Heart left ventricle (tissue), 16 donors: ENCODE measurements at places on chromosomes 5 and 9.
A peak's percentile ranks its signal among the peaks of the same experiment; 100 is the strongest.

- H3K4me3 ChIP-seq = no peak overlapping the region
- no peaks in the 10 kb centered on the region for H3K27me3 ChIP-seq
- peaks cover under 1% of the 10 kb centered on the region for H3K4me1 ChIP-seq
- H3K27ac ChIP-seq = no peak overlapping the region
- H3K36me3 ChIP-seq = no peaks in the 10 kb centered on the region
Observed at GRCh38 chr5:34775886-34776285, 63.1 kb upstream of the TTC23L start.

GRCh38 chr9:128593039-128593438, 40.7 kb downstream of the SPTAN1 start:
- no peak for DNase-seq
- no peaks in the 10 kb centered on the region for H3K4me1 ChIP-seq
- H3K27ac ChIP-seq = no peak overlapping the region

DNA sequence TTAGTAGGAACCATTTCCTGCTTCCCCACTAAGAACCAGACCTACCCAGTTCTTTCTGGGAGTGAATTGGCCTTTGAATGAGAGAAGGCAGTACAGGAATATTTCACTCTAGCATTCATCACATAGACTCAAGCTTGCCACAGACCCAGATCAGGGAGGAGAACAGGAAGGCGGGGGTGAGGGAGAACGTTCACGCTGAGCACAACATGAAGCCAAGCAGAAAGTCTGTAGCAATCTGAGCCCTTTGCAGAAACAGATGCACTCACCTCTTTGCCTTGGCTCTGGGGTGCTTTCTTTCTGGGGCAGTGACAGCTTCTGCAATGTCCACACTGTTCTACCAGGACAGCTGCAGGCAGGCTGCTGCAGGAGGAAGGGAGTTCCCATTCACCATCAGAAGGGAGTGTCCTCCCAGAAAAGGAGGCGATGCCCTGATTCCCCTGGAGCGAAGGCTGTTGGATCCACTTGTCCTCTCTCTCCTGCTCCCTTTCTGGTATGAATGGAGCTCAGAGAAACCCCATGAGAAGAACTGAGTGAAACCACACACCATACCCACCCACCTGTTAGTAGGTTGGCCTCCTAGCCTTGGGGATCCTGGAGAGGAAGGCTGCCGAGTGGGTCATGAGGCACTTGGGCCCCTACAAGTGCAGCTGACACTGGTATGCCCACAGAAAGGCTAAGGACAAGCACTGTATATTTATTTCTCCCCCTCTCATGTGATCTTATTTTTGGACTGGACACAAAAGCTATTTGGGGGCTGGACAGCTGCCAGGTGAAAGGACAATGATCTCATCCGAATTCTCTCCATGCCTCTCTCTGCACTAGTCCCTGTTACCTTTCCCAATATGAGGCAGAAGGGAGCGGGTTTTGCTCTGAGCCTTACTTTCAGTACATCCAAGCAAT, 11.7 kb upstream of the FGF1 start:
- no peaks in the 10 kb centered on the region for H3K36me3 ChIP-seq
- H3K27me3 ChIP-seq = no peaks in the 10 kb centered on the region
- DNase-seq = peak; percentile 81
- peaks cover 59% of the 10 kb centered on the region for H3K4me1 ChIP-seq
- H3K27ac ChIP-seq = peak overlapping the region; percentile 88
- H3K4me3 ChIP-seq = peak overlapping the region; percentile 24

GRCh38 chr5:54742417-54742891, 224.9 kb downstream of the SNX18 start:
- no peak overlapping the region for H3K4me3 ChIP-seq
- H3K36me3 ChIP-seq = no peaks in the 10 kb centered on the region
- H3K4me1 ChIP-seq = peaks cover 33% of the 10 kb centered on the region
- DNase-seq = peak; percentile 29
- no peak overlapping the region for H3K27ac ChIP-seq

DNA sequence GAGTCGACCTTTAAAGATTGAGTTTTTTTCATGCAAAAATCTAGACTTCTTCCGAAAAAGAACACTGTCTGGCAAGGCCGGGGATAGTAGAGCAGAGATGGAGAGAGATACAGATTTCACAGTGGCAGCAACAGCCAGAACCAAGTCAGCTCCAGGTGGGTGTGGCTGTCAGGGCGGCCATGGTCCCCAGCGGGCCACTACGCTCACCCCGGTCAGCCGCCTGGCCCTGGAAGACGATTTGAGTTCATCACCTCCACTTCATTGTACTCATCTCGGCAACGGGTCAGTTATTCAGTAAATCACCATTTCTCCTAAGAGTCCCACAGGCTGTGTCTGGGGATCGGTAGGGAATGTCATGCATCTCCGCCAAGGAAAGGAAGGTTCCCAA, 53.0 kb downstream of the ZNF354C start:
- H3K27ac ChIP-seq = no peak overlapping the region
- H3K4me3 ChIP-seq = no peak overlapping the region
- no peaks in the 10 kb centered on the region for H3K4me1 ChIP-seq
- no peak for DNase-seq
- no peaks in the 10 kb centered on the region for H3K27me3 ChIP-seq

DNA sequence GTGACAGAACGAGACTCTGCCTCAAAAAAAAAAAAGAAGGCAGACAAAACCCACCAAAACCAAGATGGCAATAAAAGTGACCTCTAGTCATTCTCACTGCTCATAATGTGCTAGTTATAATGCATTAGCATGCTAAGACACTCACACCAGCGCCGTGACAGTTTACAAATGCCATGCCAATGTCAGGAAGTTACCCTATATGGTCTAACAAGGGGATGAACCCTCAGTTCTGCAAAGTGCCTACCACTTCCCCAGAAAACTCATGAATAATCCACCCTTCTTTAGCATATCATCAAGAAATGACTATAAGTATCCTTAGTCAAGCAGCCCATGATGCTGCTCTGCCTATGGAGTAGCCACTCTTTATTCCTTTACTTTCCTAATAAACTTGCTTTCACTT, 4.7 kb upstream of the BICD2 start:
- no peak overlapping the region for H3K4me3 ChIP-seq
- H3K27ac ChIP-seq = no peak overlapping the region
- H3K36me3 ChIP-seq = no peaks in the 10 kb centered on the region
- no peaks in the 10 kb centered on the region for H3K27me3 ChIP-seq
- DNase-seq = no peak

GRCh38 chr9:105114964-105115728, 129.3 kb upstream of the SLC44A1 start:
- no peak overlapping the region for H3K27ac ChIP-seq
- no peaks in the 10 kb centered on the region for H3K4me1 ChIP-seq
- H3K4me3 ChIP-seq = no peak overlapping the region
- H3K36me3 ChIP-seq = no peaks in the 10 kb centered on the region
- peak; percentile 49 for DNase-seq
- H3K27me3 ChIP-seq = no peaks in the 10 kb centered on the region

GRCh38 chr9:89364666-89365531, 46.6 kb downstream of the SECISBP2 start:
- peaks cover 10% of the 10 kb centered on the region for H3K4me1 ChIP-seq
- no peak for DNase-seq
- H3K4me3 ChIP-seq = no peak overlapping the region
- H3K27ac ChIP-seq = no peak overlapping the region

DNA sequence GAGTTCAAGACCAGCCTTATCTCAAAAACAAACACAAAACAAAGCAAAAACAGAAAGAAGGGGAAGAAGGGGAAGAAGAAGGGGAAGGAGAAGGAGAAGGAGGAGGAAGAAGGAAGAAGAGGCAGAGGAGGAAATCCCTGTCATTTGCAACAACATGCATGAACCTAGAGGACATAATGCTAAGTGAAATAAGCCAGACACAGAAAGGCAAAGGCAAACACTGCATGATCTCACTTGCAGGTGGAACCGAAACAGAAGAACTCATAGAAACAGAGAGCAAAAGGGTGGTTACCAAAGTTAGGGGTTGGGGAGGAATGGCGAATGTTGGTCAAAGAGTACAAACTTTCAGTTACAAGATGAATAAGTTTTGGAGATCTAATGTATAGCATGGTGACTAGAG, 135.4 kb downstream of the UGCG start:
- H3K4me1 ChIP-seq = no peaks in the 10 kb centered on the region
- DNase-seq = no peak
- H3K27ac ChIP-seq = no peak overlapping the region
- H3K4me3 ChIP-seq = no peak overlapping the region

GRCh38 chr9:84304166-84304565, 36.4 kb downstream of the SLC28A3 start:
- no peaks in the 10 kb centered on the region for H3K36me3 ChIP-seq
- H3K27me3 ChIP-seq = no peaks in the 10 kb centered on the region
- H3K27ac ChIP-seq = no peak overlapping the region
- DNase-seq = no peak

- H3K27ac ChIP-seq = no peak overlapping the region
- no peaks in the 10 kb centered on the region for H3K36me3 ChIP-seq
- no peaks in the 10 kb centered on the region for H3K4me1 ChIP-seq
- H3K27me3 ChIP-seq = no peaks in the 10 kb centered on the region
- H3K4me3 ChIP-seq = no peak overlapping the region
- no peak for DNase-seq
Observed at GRCh38 chr9:20014168-20014567, 225.3 kb upstream of the SLC24A2 start.

GRCh38 chr5:159962214-159962613, 45.9 kb downstream of the ADRA1B start:
- H3K27me3 ChIP-seq = peaks cover 7% of the 10 kb centered on the region
- no peaks in the 10 kb centered on the region for H3K36me3 ChIP-seq
- no peak overlapping the region for H3K27ac ChIP-seq
- no peaks in the 10 kb centered on the region for H3K4me1 ChIP-seq

DNA sequence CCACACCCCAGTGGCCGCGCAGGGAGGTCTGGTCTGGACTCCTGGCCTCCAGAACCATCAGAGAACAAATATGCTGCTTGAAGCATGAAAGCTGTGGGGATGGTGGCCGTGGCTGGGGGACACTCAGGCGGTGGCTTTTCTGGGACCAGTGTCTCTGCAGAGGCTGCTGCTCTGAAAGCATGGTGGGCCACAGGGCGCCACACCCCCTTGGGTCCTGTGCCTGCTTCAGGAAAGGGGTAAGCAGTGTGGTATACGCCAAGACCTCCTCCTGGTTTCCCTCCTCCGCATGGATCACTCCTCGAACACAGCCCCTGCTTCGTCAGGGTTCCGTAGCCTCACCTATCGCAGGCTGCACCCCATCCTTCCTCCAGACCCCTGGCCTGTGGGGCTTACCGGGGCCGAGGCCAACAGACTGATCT, 19.7 kb upstream of the TERT start:
- peaks cover 23% of the 10 kb centered on the region for H3K36me3 ChIP-seq
- no peak overlapping the region for H3K4me3 ChIP-seq
- H3K4me1 ChIP-seq = peaks cover 5% of the 10 kb centered on the region
- no peak for DNase-seq

DNA sequence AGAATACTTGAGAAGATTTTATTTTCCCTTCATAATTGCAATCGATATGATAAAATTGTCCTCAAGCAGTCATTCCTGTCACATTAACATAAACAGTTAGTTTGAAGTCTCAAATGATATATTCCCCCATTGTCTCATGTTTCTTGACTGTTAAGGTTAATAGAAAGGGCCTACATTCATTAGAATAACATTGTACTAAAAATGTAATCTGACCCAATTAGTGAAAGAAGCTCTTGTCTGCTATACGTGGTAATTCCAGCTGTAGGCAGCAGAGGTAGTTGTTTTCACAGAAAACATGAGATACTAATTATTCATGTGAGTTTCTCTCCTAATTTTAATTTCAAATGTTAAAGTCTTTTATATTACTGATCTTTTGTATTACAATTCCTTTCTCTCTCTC, 25.9 kb upstream of the AP3B1 start:
- H3K36me3 ChIP-seq = no peaks in the 10 kb centered on the region
- DNase-seq = no peak
- no peak overlapping the region for H3K27ac ChIP-seq
- no peaks in the 10 kb centered on the region for H3K4me1 ChIP-seq

- H3K27me3 ChIP-seq = no peaks in the 10 kb centered on the region
- no peak overlapping the region for H3K27ac ChIP-seq
- H3K36me3 ChIP-seq = no peaks in the 10 kb centered on the region
- no peak overlapping the region for H3K4me3 ChIP-seq
- H3K4me1 ChIP-seq = no peaks in the 10 kb centered on the region
Observed at GRCh38 chr9:22838266-22838665, 391.6 kb downstream of the DMRTA1 start.

- peaks cover 10% of the 10 kb centered on the region for H3K27me3 ChIP-seq
- no peak for DNase-seq
- H3K27ac ChIP-seq = no peak overlapping the region
- H3K4me1 ChIP-seq = no peaks in the 10 kb centered on the region
Observed at GRCh38 chr9:135018306-135018915, 69.1 kb upstream of the OLFM1 start.

DNA sequence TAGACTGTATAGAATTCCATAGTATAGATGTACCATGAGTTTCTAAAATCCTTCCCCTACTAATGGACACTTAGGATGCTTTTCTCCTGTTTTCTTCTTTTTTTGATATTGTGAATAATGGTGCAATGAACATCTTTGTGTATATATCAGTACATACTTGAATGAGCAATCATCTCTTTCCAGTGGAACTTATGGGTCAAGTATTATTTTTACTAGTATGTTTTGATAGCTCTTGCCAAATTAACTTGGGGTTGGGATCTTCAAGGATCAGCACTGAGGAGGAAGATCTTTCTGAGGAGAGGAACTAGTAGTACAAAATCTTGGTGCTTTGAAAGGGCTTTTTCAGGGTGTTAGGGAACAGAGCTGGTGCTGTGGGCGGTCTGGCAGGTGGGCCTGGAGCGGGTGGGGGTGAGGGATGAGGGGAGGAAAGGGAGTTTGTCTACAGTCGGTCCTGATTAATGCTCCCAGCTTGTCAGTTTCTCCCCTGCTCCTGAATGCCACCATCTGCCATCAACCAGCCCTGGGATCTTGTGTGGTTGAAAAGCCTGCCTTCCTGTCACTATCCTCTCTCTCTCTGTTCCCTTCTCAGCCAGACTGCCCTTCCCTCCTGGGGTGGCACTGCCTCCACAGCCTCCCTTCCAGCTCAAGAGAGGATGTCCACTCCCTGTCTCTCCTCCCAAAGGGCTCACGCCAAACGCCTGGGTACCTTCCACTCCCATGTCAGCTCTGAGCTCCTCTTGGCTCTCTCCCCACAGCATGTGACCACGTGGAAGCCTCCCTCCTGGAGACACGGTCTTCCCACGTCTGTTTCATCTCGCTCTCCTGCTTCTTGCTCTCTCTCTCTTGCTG, 185.9 kb downstream of the DAB2IP start:
- no peak overlapping the region for H3K4me3 ChIP-seq
- H3K4me1 ChIP-seq = no peaks in the 10 kb centered on the region
- DNase-seq = peak; percentile 45
- H3K27ac ChIP-seq = no peak overlapping the region

GRCh38 chr9:115276621-115277020, 158.7 kb upstream of the TNC start:
- H3K36me3 ChIP-seq = no peaks in the 10 kb centered on the region
- no peaks in the 10 kb centered on the region for H3K27me3 ChIP-seq
- H3K27ac ChIP-seq = no peak overlapping the region
- DNase-seq = no peak
- H3K4me1 ChIP-seq = no peaks in the 10 kb centered on the region

- H3K4me1 ChIP-seq = peaks cover 7% of the 10 kb centered on the region
- no peak overlapping the region for H3K4me3 ChIP-seq
- DNase-seq = no peak
- H3K27me3 ChIP-seq = no peaks in the 10 kb centered on the region
- H3K27ac ChIP-seq = no peak overlapping the region
Observed at GRCh38 chr9:99090336-99091130, 14.4 kb upstream of the TGFBR1 start.
